SJSA1 (cell line): ENCODE measurements at places on chromosomes 11 and 22.

DNA sequence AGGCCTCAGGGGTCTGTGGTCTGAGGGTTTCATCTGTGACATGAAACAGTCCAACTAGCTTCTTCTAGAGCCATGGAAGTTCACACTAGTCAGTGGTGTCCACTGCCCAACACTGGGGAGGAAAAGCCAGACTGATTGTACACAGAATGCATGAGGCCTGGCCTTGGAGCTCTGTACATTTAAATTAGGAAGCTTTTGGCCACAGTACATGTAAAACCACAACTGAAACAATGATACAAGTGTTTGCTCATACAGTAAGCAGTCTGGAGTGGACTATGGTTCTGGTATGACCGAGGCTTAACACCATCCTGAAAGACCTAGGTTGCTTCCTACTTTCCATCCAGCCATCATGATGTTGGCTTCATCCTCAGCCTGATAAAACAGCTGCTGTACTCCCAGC is 73.8 kb upstream of the SESN3 start:
- DNase-seq: no peak

DNA sequence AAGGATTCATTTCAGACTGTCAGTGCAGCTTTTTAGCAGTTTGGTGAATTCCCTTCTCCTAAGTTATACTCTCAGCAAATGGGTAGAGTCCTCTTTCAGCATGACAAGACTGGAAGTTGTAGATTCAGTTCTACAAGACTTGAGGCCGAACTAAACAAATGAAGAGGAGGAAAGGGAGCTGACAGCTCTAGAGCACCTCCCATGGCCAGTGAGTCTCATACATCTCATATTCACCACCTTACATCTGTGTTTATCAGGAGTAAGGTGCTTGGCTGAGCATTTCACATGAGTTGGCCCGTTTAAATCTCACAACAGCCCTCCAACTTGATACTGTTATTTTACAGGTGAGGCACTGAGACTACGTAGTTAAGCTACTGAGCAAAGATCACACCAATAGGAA is 30.4 kb downstream of the SEZ6L start:
- no peak for DNase-seq

GRCh38 chr11:59117774-59118173 is 10.7 kb downstream of the FAM111B start:
- DNase-seq: no peak

DNA sequence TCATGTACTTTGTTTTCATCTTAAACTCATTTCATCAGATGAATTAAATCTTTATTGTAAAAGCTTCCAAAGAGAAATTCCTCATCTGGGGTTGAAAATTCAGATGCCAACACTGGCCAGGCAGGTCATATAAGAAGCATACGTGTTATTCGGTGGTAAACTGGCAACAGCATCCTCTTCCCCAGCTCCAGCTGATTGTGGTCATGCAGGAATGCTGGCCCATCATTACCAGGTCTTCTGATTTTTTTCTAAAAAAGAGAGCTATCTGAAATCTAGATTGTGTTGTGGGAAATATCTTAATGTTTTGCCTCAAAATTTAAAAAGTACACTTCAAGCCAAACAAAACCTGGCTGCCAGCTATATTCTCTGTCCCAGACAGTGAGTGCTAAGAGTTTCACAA is 53.6 kb downstream of the ARFGAP2 start:
- no peak for DNase-seq

- DNase-seq: no peak
These were observed 98.7 kb downstream of the IGLL1 start for GRCh38 chr22:23481369-23481768.

GRCh38 chr22:45499746-45500145 is 2.9 kb upstream of the FBLN1 start:
- DNase-seq: no peak

GRCh38 chr11:25339281-25339680 is 842.4 kb downstream of the LUZP2 start:
- DNase-seq: no peak

GRCh38 chr22:24812950-24813775 is 7.2 kb downstream of the SGSM1 start:
- no peak for DNase-seq

GRCh38 chr11:121340032-121340580 is 47.5 kb downstream of the SC5D start:
- DNase-seq: no peak

GRCh38 chr22:32916025-32916424 is 114.5 kb downstream of the TIMP3 start:
- DNase-seq: no peak

DNA sequence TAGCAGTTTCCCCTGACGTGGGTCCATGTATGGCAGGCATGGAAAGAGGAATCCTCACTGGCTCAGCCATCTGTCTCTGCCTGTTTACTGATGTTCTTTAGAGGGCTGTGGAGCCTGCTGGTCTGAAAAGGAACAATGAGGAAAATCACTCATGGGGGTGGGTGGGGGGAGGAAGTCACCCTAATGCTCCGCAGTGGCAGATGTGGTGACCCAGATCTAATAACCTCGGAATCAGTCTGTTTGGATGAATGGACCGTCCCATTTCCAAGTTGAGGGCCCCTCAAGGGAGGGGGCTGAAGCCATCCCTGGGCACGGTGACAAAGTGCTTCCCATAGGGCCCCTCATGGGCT is 4.4 kb downstream of the BCR start:
- DNase-seq: no peak

DNA sequence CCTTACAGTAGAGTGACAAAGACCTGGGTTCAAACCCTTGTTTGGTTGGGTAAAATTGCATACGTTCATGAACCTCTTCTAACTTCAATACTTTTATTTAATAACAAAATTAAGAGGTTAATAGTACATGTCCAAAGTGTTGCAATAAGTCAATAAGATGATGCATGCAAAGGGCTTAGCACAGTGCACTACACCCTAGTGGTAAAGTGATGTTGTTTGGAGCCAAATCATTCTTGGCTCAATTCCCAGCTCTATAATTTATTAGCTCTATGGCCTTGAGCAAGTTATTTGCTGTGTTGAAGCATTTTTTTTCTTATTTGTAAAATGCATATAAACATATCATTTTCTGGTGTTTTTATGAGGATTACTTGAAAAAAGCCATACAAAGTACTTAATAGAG is 945.3 kb downstream of the LRRC4C start:
- DNase-seq: no peak

DNA sequence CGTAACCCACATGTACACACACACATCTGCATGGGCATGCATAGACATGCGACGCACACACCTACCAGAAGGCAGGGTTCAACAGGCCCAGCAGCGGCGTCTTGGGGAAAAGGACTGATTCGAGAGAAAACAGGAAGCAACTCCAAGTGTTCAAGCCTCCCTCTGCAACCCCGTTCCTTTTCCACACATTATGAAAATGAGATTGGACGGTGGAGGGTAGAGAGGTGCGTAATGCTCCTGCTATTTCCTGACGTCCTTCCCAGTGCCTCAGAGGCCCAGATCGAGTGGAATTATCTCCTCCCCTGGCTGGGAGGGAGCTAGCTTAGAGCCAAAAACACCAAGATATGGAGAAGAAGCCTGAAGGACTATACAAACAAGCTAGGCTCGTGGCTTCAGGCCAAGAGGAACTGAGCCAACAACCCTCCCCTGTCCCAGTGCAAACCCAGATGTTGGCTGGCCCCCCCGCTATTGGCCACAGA is 289.2 kb downstream of the MN1 start:
- peak; percentile 74 for DNase-seq

DNA sequence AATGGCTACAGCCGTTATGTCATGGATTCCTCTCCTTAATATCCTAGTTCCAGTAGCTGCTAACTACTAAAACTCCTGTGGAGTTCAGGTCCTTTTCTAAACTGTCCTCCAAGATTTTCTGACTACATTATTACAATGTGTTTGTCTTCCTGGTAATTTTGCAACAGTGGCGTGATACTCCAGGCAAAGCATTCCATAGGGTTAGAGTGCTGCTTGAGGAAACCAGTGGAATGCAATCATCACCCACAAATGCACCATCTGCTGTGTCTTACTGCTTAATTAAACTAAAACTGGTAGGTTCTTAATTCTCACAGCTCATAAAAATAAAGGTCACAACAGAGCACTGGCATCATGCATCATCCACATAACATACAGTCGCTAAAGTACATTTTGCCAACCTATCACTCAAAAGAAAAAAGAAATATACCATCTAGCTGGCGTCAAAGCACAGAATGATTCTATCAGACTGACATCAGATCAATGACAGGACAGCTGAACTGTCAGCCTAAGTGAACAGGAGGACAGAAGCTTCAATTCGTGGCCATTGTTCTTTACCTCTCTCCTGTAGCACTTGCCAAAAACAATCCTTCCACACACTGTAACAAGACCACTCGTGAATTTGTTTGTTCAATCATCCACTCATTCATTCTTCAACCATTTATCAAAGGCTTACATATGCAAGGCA is 182.5 kb downstream of the CADM1 start:
- no peak for DNase-seq

DNA sequence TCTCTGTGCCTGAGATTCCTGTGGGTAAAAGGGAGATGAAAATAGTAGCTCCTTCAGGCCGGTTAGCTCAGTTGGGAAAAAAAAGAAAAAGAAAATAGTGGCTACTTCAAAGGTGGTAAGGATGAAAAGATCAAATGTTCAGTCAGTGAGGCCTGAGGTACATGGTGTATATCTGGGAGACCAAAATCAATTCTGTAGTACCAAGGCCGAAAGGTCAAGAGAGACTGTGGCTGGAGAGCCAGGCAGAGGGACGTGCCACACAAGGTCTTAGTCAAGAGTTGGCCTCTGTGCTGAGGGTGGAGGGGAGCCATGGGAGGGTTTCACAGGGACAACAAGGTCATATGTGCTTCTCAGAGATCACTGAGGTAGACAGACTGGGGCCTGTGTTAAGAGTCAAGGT is 4.8 kb upstream of the GDPD5 start:
- DNase-seq: no peak
